ENCODE measurements at places on chromosomes 6 and 20. TPM values are rescaled to one million over a fixed set of nuclear protein-coding genes. Genes with fewer than 3 reads are reported as not detected.

GRCh38 chr6:90544081-90544480 lies 42.8 kb downstream of the MAP3K7 start:
- H3K27ac ChIP-seq, result no peak overlapping the region
- H3K36me3 ChIP-seq, result peaks cover 49% of the 10 kb centered on the region
- no peak for DNase-seq
- no peaks in the 10 kb centered on the region for H3K27me3 ChIP-seq

- H3K27me3 ChIP-seq, result no peaks in the 10 kb centered on the region
- H3K27ac ChIP-seq, result no peak overlapping the region
- H3K4me1 ChIP-seq, result no peaks in the 10 kb centered on the region
- H3K36me3 ChIP-seq, result no peaks in the 10 kb centered on the region
- DNase-seq, result no peak
- no peak overlapping the region for H3K4me3 ChIP-seq
Observed at GRCh38 chr6:113318575-113318917, 538.6 kb upstream of the MARCKS start.

- H3K27me3 ChIP-seq, result peaks cover 5% of the 10 kb centered on the region
- DNase-seq, result no peak
- no peaks in the 10 kb centered on the region for H3K4me1 ChIP-seq
- no peak overlapping the region for H3K4me3 ChIP-seq
- H3K27ac ChIP-seq, result no peak overlapping the region
Observed at GRCh38 chr6:47403801-47404200, 73.8 kb upstream of the CD2AP start.

DNA sequence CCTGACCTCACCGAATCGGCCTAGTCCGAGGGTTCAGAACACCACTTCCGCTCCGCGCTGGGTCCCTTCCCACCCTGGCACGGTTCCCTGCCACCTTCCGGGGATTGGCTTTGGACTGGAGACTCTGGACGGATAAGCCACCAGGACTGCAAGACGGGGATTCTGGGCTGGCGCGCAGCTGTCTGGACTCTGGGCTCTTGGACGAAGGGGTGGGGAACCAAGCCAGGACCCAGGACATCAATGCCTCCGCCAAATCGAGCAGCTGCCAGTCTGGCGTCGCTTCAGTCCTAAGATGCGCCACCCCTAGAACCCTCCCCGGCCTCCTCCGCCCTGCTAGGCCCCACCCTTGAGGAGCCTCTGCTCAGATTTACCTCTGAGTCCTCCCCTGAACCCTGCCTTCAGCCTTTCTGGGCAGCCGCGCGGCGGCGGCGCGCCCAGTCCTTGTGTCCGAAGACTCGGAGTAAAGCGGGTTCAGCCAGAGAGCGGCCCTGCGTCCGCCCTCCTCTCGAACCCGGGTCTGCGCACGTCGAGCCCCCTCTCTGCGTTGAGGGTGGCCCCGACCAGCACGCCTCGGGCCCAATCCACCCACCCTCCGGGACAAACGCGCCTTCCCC lies 1.2 kb downstream of the KCNK17 start:
- H3K36me3 ChIP-seq, result no peaks in the 10 kb centered on the region
- no peak for DNase-seq
- no peak overlapping the region for H3K27ac ChIP-seq
- no peak overlapping the region for H3K4me3 ChIP-seq
- H3K27me3 ChIP-seq, result peaks cover 50% of the 10 kb centered on the region

DNA sequence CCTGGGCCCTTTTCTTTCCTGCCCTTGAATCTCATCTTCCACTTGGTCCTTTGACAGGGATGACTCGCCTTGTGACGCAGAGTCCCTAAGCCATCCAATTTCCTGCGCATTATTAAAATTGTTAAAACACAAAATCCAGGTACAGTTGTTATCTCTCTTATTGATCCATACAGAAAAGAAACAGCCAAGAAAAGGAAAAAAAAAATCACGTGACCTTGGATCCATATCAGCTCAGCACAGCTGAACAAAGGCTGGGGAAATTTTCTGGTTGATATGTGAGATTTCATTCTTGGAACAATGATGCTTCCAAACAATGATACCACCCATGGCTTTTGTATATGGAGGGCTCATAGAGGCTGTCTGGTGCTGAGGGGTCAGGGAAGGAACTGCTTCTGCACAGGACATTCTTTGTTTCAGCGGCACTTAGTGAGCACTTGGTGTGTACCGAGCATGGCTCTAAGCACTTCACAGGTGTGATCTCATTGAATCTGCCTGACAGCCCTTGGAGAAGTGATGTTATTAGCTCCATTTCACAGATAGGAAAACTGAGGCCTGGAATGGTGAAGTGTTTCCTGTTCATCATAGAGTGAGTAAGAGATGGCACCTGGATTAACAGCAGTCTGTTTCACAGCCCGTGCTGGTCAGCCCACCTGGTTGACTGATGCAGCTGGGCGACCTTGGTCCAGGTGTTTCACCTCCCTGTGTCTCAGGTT lies 155.0 kb upstream of the SULF2 start:
- H3K4me3 ChIP-seq, result no peak overlapping the region
- H3K36me3 ChIP-seq, result no peaks in the 10 kb centered on the region

DNA sequence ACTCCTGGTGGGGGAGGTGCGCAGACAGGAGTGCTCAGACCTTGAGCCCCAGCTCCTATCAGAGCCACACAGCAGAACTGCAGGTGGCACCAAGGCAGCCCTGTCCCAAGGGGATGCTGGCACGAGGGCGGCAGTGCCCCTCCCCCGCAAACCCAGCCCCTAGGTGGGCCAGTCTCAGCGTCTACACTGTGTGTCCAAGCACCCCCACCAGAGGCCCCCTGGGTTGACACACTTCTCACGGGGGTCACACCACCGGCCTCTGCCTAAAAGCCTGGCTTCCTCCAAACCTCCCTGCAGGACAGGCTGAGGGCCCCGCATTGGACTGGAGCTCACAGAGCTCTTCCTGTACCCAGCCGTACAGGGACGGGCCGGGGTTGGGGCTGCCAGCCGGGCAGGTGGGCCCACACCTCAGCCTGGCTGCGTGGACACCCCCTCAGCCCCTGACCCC lies 8.1 kb downstream of the SLC2A4RG start:
- H3K27ac ChIP-seq, result no peak overlapping the region
- no peak overlapping the region for H3K4me3 ChIP-seq
- H3K4me1 ChIP-seq, result peaks cover 24% of the 10 kb centered on the region
- no peaks in the 10 kb centered on the region for H3K27me3 ChIP-seq
- DNase-seq, result no peak

DNA sequence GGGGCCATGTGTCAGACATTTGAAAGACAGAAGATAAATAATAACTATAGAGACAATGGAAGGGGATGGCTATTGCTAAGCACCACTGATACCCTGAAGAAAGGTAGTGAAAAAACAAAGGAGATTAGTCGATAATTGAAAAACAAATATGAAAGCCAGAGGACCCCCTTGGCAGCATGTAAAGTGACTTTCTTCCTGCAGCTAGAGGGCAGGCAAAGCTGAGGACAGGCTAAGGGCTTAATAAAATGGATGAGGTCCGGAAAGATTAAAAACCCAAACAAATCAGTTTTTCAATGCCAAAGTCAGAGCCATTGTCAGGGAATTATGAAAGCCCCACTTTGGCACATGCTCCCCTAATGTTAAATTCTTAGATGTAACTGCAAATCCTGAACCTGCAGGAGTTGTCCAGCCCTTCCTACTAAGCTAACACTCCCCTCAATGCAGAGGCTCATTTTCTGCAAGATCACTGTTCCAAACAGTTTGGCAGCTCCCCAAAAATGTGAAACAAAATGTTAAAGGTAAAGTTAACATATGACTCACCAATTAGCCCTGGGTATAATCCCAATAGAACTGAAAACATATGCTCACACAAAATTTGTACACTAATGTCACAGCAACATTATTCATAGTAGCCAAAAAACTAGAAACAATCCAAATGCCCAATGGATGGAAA lies 1177.9 kb downstream of the GRIK2 start:
- H3K36me3 ChIP-seq, result no peaks in the 10 kb centered on the region
- H3K4me1 ChIP-seq, result no peaks in the 10 kb centered on the region
- H3K27me3 ChIP-seq, result no peaks in the 10 kb centered on the region
- H3K27ac ChIP-seq, result no peak overlapping the region

DNA sequence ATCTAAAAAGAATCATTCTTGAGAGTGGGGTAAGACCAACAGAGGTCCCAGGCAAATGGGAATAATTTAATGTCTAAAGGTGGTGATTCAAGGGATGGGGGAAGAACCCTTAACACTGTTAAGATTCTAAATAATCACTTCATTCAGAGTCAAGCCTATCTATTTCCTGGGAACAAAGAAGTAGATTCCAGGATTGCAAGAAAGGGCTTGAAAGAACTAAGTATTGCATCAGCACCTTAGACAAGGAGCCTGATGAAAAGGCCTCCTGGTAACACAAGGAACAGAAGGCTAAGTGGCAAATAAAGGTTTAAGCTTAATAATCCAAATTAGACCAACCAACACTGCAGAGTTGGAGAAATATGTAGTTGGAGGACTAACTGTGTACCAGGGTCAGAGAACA lies 620.7 kb upstream of the BTBD3 start:
- no peak overlapping the region for H3K4me3 ChIP-seq
- no peaks in the 10 kb centered on the region for H3K4me1 ChIP-seq
- H3K27ac ChIP-seq, result no peak overlapping the region
- no peaks in the 10 kb centered on the region for H3K27me3 ChIP-seq

DNA sequence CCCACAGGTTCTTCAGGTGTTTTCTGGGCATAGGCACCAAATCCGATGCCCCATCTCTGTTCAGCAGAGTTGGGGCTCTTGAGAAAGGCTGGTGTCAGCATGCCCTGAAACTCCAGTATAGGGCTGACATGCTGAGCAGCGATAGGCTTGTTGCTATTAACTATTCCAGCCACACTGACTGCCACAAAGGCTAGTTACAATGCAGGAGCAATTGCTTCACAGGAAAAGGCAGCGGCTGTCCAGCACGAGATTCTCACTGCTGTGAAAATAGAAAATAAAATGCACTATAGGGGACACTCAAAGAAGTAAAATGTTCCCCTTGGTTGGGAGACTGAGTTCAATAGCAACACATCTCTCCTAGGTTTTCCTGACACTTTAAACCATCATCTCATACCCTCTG lies 112.4 kb downstream of the BFSP1 start:
- H3K27me3 ChIP-seq, result peaks cover 16% of the 10 kb centered on the region
- no peaks in the 10 kb centered on the region for H3K36me3 ChIP-seq
- no peak for DNase-seq
- H3K4me3 ChIP-seq, result no peak overlapping the region

DNA sequence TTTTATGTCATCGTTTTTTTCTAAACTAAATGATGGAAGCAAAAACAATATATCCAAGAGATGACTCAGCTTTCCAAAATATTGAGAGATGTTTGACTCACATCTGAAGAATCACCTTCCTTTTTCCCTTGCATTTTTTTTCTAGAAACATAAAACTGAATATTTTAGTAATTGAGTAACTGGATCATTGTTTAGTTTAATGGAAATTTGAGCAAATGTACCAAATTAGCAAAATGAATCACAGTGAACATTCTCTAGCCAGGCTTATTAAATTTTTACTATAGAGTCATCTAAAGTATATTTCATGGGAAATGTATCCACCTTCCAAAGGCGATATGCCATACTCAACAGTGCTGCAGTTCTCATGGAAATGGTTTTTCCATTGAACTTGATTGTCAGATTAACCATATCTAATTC lies 145.5 kb downstream of the TENT5A start:
- H3K4me1 ChIP-seq, result no peaks in the 10 kb centered on the region
- no peak overlapping the region for H3K27ac ChIP-seq
- H3K4me3 ChIP-seq, result no peak overlapping the region
- no peak for DNase-seq
- no peaks in the 10 kb centered on the region for H3K27me3 ChIP-seq

- H3K27ac ChIP-seq, result no peak overlapping the region
- H3K36me3 ChIP-seq, result peaks cover 18% of the 10 kb centered on the region
- no peaks in the 10 kb centered on the region for H3K27me3 ChIP-seq
- no peak overlapping the region for H3K4me3 ChIP-seq
- no peak for DNase-seq
Observed at GRCh38 chr20:5153612-5154542, 27.1 kb downstream of the CDS2 start.

DNA sequence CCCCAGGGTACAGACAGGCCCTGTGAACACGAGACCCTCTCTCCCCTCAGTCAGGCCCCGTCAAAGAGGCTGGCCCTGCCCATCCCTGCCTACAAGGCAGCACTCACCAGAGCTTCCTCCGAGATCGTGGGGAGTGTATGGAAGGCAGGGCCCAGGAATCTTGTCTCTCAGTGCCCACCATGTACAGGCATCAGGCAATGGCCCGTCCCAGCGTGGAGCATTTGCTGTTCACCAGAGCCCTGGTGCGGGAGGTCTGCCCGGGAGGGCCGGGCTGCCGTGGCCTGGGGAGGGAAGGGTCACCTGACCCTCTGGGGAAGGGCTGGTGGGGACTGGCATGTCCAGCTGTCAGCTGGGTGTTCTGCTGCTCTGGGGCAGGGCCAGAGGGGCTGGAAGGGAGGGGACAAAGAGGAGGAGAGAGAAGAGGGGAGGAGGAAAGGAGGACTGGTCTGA lies at the start of gene IP6K3:
Gene IP6K3 (minus strand): TSS at position 255 of the 450 bp plus-strand sequence. CDS start 11,429 bp downstream, outside the sequence.
- no peaks in the 10 kb centered on the region for H3K36me3 ChIP-seq
- no peak for DNase-seq
- H3K4me1 ChIP-seq, result no peaks in the 10 kb centered on the region
- no peak within 1 kb of the TSS for H3K27ac ChIP-seq

DNA sequence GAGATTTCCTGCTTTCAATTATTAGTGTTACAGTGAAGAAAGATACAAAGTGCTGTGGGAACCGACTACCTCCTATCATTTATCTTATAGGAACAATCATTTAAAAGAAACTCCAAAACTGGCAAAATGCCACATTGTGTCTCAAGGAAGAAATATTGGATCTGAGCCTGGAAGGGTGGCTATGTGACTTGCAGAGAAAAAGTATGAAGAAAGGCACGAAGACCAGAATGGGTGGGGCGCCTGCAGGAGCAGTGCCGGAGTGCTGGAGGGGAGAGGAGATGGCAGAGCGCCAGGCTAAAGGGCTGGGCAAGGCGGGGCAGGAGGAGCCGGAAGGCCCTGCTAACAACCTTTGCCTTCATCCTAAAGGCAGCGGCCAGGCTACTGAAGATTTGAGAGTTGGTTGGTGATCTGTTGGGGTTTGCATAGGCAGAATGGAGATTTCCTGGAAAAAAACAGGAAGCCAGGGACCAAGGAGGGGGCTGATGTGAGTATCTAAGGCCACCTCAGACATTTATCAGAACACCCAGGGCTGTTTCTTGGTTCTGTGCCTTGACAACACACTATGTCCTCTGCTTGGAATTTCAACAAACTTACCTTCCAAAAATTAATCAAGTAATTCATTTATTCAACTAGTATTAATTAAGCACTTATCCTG lies 125.6 kb downstream of the MAFB start:
- H3K27me3 ChIP-seq, result no peaks in the 10 kb centered on the region
- no peaks in the 10 kb centered on the region for H3K4me1 ChIP-seq
- no peak for DNase-seq
- no peak overlapping the region for H3K27ac ChIP-seq
- no peak overlapping the region for H3K4me3 ChIP-seq

GRCh38 chr6:156883497-156884252 lies 106.5 kb downstream of the ARID1B start:
- no peak overlapping the region for H3K4me3 ChIP-seq
- no peaks in the 10 kb centered on the region for H3K27me3 ChIP-seq
- peaks cover 43% of the 10 kb centered on the region for H3K4me1 ChIP-seq
- H3K27ac ChIP-seq, result no peak overlapping the region
- no peak for DNase-seq
- H3K36me3 ChIP-seq, result peaks cover 5% of the 10 kb centered on the region

The TPBG gene
- 0.50 TPM for total RNA-seq

The NRN1 gene
- total RNA-seq, result 8.7 TPM

The BPIFB2 gene
- total RNA-seq, result not detected

The CCN2 gene
- not detected for total RNA-seq

The DEFB132 gene
- total RNA-seq, result not detected

The UQCC2 gene
- total RNA-seq, result 80.0 TPM

The SSTR4 gene
- total RNA-seq, result not detected

The VGLL2 gene
- not detected for total RNA-seq

All from activated CD4-positive, alpha-beta T cell treated with anti-CD3 and anti-CD28 coated beads, Interleukin-2, amount 10 ng/mL, durations not matched to agents 7 days and 5 days (primary cell).